ENCODE measurements at places on chromosomes 7 and 10.

- DNase-seq = no peak
Observed at GRCh38 chr7:115869190-115869589, 161.4 kb downstream of the TFEC start.

- peak; percentile 28 for DNase-seq
Observed at GRCh38 chr7:29946428-29947186, 43.0 kb downstream of the SCRN1 start.

DNA sequence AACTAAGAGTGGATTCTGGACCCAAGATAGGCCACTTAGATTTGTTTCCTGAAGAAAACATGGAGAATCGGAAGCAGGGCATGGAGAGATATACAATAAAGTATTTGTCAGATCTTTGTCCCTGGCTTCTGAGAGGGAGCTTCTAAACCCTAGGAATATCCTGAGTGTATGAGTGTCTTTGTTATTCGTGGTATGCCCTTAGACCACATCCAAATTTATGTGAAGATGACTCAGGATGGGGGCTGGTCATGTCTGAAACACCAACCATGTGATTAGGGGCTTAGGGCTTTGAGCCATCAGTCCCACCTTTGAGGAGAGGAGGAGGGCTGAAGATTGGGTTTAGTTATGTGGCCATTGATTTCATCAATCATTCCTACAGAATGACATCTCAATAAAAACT lies 69.7 kb upstream of the PLPP4 start:
- DNase-seq = peak; percentile 74

DNA sequence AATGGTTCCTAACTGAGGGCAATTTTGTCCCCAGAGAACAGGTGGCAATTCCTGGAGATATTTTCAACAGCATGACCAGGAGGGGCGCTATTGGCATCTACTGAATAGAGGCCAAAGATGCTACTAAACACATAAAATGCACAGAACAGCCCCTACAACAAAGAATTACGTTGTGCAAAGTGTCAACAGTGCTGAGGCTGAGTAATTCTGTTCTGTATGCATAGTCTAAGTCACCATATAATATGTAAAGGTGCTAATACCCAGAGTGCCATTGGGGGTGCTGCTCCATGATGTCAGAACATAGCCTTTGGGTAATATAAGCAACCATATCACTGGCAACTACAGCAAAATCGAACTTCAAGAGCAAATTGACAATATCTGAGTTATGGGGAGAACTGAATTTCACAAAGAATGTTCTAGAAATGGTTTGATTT lies 213.3 kb upstream of the PHYHIPL start:
- DNase-seq = no peak

GRCh38 chr7:150986099-150986512 lies 4.7 kb upstream of the NOS3 start:
- peak; percentile 55 for DNase-seq

DNA sequence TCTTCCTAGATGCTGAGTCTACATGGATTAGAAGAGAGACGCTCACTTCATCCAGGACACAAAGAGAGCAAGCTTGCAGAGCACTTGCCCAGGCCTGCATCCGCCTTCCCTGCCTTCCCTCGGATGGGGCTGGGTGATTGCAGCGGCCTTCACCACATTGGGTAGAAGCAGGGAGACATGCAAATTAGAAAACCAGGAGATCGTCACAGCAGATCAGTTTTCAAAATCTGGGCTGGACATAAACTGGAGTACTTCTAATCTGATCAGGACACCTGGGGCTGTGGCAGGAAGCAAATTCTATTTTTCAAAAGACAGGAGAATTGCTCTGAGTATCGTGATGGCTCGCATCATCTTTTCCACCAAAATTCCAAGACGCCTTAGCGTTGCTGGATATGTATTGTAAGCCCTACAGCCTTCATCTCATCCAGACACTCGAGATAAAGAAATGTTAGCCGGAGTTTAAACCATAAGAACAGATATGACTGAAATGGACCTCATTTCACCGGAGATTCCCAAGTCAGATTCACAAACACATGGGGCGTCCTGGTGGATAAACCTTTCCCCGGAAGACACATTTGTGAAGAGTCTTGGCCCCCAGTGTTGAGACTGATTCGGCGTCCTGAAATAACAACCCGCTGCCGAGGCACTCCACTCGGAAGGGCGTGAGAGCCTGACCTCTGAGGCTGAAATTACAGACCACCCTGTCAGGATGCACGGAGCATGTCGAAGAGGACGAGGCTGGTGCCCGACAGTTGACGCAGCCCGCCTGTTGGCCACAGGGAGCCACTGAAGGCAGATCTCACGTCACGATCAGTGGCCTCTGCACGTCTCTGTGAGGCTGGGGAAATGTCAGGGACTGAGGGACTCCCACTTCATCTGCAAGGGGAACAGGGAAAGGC lies 91.2 kb upstream of the PARD3 start:
- DNase-seq = no peak

DNA sequence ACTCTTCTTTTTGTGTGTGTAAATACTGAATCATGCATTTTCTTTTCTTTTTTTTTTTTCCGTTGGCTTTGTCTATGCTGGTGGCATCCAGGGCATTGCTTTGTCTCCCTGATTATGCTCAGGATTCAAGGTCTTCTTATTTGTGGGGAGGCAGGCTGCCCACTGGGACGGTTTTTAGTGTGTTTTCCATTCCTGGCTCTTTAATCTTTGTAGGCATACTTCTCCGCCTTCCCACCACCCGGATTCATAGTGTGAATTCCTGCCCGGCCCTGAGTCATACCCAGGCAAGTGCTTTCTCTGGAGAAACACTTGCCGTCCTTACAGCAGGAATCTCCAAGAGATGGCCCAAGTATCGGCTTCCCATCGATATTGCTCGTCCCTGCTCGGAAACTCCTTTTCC lies 5.2 kb downstream of the ZNF655 start:
- DNase-seq = peak; percentile 88

- DNase-seq = no peak
Observed at GRCh38 chr10:122530177-122530576, 30.4 kb upstream of the DMBT1 start.

- DNase-seq = no peak
Observed at GRCh38 chr7:90723233-90723632, 127.1 kb downstream of the CDK14 start.

GRCh38 chr7:150753826-150754603 lies 16.8 kb downstream of the GIMAP5 start:
- DNase-seq = no peak

- DNase-seq = no peak
Observed at GRCh38 chr10:4215963-4216575, 431.1 kb upstream of the KLF6 start.

DNA sequence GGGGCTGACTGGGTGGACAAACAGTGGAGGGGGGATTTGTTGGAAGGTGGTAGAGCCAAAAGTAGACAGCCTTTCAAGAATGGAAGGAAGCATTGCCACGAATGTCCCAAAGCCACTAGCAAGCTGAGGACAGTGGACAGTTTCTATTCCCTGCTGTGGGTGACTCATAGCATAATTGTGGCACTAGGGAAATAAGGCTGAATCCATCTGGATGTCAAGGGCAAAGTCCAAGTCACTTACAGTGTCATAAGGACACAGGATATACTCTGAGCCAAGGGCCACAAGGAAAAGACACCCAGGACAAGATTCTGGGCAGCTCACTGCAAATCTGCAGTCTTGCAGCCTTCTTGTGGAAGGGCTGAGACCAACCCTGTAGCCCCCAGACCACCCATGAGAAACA lies 79.7 kb downstream of the FRMPD2 start:
- no peak for DNase-seq

- no peak for DNase-seq
Observed at GRCh38 chr10:28492116-28492920, 40.6 kb upstream of the WAC start.

- DNase-seq = no peak
Observed at GRCh38 chr7:84844771-84845170, 342.1 kb downstream of the SEMA3D start.

DNA sequence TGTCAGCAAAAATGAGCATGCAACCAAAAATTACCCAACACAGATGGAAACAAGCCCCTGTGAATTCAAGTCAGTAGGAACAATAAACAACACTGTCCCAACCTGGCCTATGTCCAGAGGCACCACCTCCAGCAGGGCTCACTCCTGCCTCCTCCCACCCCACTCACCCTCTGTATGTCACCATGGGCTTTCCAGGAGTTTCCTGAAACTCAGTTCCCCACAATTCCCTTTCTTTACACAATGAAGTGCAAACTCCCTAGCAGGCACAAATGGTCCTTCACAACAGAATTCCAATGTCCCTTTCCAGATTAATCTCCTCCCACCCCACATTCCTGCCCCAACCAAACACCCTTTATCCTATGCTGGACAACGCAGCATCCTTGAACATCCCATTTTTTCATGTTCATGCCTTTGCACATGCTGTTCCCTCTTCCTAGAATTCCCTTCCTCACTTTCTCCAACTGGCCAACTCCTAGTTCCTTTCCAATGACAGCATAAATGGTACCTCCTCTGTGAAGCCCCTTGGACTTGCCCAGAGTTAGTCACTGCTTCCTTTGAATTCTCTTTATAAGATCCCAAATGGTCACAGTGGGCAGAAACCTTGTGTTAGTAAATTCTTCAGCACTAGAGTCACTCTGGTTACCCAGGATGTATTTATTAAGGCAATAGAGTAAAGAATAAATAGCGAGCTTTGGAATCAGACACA lies 157.5 kb downstream of the SLIT1 start:
- peak; percentile 78 for DNase-seq
